ENCODE measurements at places on chromosomes 2 and 18.

GRCh38 chr18:68034296-68034695 lies 517.8 kb upstream of the DSEL start:
- DNase-seq: no peak

- DNase-seq: no peak
Observed at GRCh38 chr2:43905871-43906270, 67.1 kb downstream of the ABCG8 start.

GRCh38 chr2:579351-579886 lies 97.8 kb downstream of the TMEM18 start:
- no peak for DNase-seq

GRCh38 chr2:114456566-114456965 lies 14.1 kb downstream of the DPP10 start:
- no peak for DNase-seq

GRCh38 chr18:10081492-10081891 lies 167.7 kb downstream of the VAPA start:
- no peak for DNase-seq

- DNase-seq: peak; percentile 42
Observed at GRCh38 chr2:86037141-86037794, 68.4 kb downstream of the POLR1A start.

- DNase-seq: no peak
Observed at GRCh38 chr2:113770929-113771328, 14.5 kb upstream of the SLC35F5 start.

Data from CD4-positive, alpha-beta T cell treated with Interleukin-10 for 1 hour (primary cell).